Stimulated activated CD8-positive, alpha-beta memory T cell treated with anti-CD3 and anti-CD28 coated beads, Interleukin-2, amount 100 ng/mL, for 1 hour (primary cell): ENCODE measurements at places on chromosomes 4 and X.

DNA sequence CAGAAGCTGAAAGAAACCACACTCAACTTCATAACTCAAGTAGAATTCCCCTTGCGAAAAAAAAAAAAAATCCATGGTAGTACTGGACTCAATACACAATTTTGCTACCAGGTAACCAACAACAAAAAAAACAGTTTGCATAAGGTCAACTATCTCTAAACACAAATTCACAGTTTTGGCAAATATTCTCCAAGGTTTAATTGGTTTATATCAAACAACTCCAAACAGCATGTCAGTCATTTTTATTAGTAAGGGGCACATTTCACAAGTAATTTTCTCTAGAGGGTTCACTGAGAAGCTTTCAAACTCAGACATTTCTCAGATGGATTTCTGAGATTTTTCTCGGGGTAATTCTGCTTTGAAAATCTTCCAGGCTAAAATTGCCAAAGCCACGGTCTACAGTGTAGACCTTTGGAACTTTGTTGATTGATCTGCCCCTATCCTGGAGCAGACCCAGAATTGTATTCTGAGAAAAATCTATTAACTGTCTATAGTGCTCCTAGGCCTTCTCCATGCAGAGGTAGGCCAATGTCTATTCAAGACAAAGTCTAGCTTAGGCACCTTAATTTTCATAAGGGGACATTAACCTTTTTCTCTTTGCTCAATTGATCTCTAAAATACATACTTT is 73.7 kb upstream of the NFKB1 start:
- DNase-seq = no peak

DNA sequence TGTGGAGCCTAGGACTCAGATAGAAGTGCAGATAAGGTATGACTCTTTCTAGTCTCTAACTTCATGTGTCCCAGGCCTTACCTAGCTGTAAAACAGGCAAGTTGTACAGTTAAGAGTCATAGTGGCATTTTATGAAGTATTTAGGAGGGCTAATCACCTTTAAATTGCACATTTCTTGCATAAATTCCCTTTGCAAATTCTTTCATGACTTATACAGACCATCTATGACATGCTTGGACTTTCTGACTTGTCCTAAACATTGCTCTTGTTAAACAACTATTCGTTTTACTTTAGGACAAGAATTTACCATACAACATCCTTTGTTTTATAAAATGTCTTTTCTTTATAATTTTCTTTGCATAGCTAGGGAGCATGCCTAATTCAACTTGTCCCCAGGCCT is 7.8 kb upstream of the RRAGB start:
- DNase-seq = no peak

GRCh38 chr4:183989461-183989860 is 84.4 kb downstream of the STOX2 start:
- DNase-seq = no peak

DNA sequence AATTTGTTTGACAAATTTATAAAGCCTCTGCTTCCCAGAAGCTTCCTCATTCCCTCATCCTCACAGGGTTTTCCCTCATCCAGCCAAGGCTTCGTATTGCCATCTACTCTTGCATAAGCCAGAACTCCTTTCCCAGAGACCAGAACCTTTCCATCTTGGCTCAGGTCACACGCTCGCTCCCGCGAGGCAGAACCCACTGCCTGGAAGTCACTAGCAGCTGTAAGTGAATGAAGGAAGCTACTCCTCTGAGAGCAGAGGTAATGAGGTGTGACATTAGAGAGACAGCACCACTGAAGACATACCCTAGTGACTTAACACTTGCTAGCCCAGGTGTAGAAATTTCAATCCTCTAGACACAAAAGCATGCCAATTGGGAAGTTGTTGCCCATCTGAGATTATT is 52.5 kb downstream of the LHFPL1 start:
- DNase-seq = no peak

- DNase-seq = no peak
Measured at GRCh38 chrX:69618803-69619202, 2.9 kb downstream of the EDA start.

DNA sequence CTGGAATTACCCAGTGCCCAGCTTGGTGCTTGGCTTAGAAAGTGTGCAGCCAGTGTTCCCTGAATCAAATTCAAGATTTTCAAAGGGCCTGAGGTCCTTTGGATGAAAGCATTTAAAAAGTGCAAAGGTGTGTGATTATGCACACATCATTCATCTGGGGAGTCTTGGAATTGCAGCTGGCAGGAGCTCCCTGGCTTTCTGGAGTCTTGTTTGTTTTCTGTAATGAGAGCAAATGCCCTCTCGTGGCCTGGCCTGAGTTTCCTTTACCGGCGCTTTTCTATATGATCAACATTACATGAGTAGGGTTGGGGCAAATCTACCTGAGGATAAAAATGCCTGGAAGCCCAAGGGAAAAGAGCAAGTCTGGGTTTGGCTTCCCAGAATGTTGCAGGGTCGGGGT is 24.6 kb upstream of the SORCS2 start:
- DNase-seq = no peak

DNA sequence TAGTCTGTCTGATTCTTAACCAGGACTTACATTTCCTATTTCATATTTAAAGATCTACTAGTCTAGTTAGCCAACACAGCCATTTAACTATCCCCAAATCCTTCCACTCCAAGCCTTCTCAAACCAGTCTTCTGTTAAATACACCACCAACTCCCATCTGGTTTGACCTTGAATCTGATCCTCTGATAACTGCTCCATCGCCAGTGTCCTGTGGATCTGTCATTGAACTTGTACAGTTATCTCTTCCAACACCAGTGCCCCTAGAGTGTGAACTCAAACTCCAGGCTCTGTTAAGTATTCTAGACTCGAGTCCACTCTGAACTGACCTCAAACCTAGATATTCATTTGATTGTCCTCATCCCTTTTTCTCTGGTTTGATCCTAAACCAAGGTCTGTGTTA is 14.4 kb downstream of the WDR13 start:
- no peak for DNase-seq

GRCh38 chr4:40395908-40396793 is 61.0 kb downstream of the CHRNA9 start:
- DNase-seq = no peak

GRCh38 chr4:121738780-121739535 is 26.0 kb downstream of the SMIM43 start:
- DNase-seq = no peak

DNA sequence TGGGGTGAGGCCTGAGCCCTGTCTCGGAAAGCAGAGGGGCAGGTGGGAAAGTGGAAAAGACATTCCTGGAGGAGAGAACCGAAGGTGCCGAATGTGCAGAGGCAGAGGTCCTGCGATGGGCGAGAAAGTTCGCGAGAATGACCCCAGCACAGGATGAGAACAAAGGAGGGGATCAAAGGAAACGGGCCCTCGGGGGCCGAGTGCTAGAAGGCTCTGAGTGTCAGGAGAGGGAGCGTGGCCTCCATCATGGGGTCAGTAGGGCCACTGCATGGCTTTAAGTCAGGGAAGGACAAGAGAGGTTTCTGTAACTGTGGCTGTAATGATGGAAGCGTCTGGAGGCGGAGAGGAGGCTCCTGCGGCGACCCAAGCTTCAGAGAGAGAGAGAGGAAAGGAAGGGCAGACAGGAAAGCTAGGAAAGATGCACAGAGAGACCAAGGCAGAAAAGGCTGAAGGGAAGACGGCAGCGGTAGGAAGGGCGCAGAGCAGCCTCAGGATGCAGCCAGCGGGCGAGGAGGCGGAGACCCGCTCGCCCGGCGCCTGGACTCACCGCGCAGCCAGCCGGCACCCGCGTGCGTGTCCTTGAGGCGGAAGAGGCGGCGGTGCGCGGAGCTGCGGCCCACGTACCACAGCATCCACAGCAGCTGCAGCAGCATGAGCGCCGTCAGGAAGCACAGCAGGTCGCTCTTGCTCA is 669 bp downstream of the OTOP1 start:
- DNase-seq = no peak

DNA sequence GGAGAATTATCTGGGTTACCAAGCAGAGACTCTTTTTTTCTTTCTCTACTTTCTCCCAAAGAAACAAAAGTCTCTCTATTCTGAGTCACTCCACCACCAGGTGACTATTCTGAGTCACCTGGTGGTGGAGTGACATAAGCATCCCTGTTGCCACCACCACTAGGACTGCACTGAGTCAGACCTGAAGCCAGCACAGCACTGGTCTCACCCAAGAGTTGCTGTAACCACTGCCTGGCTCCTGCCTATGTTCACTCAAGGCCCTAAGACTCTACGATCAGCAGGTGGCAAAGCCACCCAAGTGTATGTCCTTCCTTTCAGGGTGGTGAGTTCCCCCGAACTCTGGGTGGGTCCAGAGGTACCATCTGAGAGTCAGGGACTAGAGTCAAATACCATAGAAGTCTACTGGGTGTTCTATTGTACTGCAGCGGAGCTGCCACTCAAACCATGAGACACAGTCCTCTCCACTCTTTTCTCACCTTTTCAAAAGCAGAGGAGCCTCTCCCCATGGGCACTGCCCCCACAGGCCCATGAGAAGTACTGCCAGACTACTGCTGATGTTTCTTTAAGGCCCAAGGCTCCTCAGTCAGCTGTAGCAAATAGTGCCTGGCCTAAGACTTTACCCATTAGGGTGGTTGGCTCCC is 209.6 kb upstream of the IRS4 start:
- DNase-seq = no peak

DNA sequence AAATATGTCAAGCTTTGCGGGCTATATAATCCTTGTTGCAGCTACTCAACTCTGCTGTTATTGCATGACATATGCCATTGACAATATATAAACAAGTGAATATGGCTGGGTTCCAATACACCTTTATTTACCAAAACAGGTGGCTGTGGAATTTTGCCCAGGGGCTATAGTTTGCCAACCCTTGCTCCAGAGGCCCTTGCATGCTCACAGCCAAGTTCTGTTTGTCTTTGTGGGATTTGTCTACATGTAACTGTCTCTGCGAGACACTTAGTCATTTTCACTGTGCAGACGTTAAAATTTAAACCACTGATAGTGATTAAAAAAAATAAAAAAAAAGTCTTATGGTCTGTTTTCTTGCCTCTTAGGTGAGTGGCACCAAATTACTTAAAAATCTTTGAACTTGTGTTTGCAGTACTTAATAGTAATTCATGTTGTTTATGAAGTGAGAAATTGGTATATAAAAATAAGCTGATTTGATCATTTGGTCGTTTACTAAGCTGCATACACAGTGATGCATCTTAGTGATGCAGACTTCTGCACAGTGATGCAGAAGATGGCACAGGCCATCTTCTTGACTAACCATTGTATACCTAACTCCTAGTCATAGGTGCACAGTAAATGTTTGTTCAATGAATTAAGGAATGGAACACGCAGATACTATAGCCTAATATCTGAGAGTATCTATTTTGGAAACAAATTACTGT is 170.9 kb downstream of the FRMPD4 start:
- no peak for DNase-seq

GRCh38 chrX:9134366-9134765 is 100.4 kb upstream of the FAM9B start:
- DNase-seq = no peak

DNA sequence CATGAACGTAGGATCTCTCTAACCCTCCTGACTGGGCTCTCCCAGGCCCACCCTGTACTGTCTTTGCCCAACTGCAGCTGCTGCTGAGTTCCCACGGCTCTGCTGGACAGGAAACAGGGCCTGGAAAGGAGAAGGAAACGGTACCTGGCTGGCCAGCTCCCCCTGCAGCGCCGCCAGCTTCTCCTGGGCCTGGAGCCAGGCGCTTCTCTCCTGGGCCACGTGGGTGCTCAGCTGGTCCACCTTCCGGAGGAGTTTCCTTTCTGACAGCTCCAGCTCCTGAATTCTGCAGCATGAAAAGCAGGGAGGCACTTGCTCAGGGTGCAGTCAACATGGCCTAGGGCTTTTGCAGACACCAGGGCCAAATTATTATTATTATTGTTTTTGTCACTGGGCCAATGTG is 6.5 kb downstream of the C4orf50 start:
- DNase-seq = no peak

DNA sequence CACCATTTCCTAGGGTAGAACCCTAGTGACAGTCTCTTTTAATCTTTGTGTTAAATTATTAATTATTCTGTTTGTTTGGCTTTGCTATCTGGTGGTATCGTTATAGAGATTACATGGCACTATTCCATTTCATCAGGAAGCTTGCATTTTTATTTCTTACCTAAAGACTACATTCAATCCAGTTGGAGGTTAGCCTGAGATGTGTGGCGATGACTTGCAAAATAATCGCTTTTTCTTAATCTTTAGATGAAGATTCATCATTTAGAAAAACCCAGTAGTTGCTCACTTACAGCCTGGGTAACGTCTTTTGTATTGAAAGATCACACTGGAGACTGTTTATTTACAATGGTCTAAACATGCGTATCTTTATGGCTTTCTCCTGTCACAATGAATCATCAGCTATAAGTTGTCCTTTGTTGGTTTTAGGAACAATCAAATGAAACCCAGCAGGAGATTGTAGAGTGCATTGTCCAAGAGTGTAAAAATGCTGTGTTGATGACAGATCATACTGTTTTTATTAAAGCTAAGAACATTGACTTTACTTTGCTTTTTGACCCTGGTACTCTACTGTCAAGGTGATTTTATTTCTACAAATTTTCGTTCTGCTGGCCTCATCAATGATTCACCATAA is 281.7 kb upstream of the PITX2 start:
- no peak for DNase-seq

DNA sequence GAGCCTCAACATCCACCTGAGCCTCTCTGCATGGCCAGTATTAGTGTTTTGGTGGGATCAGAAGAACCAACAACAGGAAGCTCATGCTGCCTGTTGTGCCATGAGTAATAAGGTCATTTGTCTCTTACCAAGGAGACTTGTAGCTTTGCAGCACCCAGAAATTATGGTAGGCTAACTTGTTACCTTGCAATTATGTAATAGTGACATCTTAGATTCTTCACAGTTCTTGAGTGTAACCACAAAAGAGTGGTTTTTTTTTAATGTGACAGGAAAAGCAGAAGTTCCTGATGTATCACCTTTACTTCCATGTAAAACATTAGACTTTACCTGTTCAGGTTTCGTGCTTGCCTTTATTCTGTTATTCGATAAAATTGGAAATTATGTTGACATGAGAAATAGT is 263.9 kb upstream of the CXXC4 start:
- no peak for DNase-seq

DNA sequence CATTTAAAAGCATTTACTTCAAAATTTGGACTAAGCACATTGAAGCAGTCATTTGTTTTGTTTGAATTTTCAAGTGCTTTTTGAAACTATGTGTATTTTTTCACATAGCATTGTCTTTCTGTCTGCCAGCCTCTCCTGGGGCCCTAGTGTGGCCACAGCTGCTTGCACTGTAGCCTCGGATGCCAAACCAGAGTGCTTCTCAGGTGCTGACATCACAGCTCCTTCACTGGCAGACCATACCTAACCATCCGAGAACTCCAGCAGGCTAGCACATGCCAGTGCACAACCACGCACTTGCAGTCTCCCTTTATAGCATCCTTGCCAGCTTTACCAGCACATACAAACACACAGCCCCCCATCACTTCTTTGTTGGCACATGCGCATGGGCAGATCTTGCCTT is 1019.7 kb downstream of the STPG2 start:
- no peak for DNase-seq
